ENCODE measurements at places on chromosomes 16 and 17.

DNA sequence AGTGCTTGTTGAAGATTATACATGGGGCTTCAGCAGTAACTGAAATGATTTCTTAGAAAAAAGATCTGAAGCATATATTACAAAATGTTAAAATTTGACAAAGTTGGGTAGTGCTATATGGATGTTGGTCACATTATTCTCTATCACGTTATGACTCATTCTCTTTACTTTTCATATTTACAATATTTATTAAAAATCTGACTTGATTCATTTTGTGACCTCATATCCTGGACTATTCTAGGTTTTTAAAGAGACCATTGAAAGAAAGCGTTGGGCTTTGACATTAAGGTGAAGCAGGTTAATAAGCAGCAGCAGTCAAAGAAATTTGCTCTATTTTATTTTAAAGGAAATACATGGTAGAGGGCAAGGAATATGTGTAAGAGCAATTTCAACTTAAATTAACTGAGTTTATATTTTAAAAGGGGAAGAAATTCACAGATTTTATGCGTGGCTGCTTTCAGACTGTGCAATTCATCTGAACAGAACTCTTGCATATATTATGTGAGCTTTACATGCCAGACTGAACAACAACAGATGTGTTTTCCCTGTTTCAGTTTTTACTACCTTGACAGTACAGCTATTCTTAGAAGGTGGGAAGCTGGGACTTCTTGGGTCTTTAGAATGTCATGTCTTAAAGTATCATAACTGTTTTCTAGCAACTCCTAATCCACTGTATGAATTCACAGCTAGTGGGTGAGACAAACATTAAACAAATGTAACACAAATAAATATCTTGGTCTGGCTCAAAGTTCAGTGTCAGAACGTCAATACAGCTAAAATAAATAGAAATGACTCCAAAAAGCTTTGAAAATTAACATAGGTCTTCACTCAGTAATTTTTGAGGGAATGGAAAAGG lies 10.4 kb upstream of the FAM20A start:
- no peak for DNase-seq

GRCh38 chr16:80323808-80324195 lies 217.0 kb upstream of the DYNLRB2 start:
- no peak for DNase-seq

DNA sequence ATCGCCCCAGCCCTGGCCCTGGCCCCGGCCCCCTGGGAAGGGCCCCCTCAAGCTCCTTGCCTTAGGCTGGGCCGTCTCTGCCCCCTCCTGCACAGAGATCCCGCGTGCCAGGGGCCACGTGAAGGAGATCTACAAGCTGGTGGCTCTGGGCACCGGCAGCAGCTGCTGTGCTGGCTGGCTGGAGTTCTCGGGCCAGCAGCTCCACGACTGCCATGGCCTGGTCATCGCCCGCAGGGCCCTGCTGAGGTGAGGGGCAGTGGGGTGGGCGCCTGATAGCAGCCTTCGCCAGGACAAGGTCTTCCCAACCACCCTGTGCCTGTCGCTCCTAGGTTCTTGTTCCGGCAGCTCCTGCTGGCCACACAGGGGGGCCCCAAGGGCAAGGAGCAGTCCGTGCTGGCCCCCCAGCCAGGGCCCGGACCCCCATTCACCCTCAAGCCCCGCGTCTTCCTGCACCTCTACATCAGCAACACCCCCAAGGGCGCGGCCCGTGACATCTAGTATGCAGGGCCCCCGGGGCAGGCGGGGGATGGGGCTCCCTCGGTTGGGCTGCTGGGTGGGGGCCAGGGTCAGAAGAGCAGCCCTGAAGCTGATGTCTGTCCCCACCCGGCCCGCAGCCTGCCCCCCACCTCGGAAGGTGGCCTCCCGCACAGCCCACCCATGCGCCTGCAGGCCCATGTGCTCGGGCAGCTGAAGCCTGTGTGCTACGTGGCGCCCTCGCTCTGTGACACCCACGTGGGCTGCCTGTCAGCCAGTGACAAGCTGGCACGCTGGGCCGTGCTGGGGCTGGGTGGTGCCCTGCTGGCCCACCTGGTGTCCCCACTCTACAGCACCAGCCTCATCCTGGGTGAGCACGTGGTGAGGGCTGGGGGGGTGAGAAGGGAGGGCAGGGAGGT lies 4.5 kb downstream of the ADAD2 start:
- DNase-seq, result no peak

DNA sequence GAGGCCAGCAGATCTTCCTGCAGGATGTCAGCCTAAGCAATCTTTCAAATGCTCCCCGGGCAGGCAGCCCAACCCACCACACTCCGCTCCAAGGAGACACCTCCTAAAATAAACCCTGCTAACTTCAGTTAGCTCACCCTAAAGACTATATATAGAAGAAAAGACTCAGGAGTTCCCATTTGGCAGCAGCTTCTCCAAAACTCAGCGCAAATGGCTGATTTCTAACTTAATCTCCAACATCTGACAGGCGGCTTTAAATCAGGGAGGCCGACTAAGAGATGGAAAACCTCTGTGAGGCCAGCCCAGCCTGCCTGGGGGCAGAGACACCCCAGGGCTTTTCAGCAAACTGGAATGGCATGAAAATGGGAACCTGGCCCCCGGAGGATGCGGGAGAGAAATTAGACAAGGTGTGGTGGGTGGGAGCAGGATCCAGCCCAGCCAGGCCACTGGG lies 91.6 kb downstream of the XYLT1 start:
- DNase-seq, result peak; percentile 62

DNA sequence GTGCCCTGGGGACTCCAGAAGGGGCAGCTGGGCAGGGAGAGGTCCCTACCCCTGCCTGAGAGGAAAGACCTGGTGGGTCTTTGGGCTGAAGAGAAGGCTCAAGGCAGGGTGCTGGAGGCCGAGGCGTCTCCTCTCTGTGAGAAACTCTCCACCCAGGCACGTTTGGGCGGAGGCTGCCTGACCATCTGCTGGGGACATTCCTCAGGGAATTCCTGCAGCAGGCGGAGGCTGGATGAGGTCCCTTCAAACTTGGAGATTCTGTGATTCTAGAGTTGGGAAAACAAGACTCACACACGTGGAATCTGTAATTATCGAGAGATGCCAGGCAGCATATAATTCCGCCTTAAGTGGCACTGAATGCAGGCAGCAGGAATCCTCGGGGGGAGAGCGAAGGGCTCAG lies 21.1 kb upstream of the PHF12 start:
- no peak for DNase-seq

DNA sequence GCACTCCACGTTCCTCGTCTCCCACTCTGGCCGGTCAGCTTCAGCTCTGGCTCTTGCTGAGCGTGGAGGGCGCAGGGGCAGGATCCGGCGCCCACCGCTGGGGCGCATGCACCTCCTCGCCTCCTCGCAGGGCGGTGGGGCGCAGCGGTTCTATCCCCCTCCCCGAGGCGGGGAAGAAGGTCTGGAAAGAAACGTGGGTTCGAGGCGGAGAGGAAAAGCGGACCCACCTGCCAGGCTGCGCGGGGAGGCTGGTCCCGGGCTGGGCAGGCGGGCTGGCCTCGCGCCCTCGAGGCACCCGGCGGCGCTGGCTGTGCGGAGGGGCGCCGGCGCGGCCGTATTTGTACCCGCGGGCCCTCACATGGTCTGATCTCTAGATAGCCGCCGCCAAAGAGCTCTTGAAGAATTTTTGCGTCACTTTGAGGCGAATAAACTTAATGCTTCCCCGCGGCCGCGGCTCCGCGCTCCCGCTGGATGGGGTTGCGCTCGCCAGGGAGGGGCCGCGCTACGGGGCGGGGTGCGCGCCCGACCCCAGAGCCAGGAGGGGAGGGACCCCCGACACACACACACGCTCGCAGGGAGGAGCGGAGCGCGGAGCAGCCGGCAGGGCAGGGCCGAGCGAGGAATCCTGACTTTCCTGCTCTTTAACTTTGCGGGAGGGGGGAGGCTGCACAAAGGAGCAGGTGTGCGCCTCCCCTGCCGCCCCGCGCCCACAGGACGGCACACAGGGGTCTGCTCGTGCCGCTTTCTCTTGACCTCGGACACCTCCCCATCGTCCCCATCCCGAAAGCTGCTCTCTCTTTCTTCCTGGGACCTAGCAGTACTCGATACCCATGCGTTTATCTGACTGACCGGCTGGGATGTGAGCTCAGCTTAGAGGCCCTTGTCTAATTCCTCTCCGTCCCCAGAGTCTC lies at the start of gene SLC6A4:
SLC6A4 (minus strand) TSS at position 312 of the 911 bp plus-strand sequence. CDS start 13,739 bp downstream, outside the sequence.
- no peak for DNase-seq

GRCh38 chr17:9071016-9071415 lies 49.7 kb downstream of the NTN1 start:
- no peak for DNase-seq

- DNase-seq, result peak; percentile 74
Measured at GRCh38 chr17:29617125-29617480, 5.6 kb downstream of the CORO6 start.

DNA sequence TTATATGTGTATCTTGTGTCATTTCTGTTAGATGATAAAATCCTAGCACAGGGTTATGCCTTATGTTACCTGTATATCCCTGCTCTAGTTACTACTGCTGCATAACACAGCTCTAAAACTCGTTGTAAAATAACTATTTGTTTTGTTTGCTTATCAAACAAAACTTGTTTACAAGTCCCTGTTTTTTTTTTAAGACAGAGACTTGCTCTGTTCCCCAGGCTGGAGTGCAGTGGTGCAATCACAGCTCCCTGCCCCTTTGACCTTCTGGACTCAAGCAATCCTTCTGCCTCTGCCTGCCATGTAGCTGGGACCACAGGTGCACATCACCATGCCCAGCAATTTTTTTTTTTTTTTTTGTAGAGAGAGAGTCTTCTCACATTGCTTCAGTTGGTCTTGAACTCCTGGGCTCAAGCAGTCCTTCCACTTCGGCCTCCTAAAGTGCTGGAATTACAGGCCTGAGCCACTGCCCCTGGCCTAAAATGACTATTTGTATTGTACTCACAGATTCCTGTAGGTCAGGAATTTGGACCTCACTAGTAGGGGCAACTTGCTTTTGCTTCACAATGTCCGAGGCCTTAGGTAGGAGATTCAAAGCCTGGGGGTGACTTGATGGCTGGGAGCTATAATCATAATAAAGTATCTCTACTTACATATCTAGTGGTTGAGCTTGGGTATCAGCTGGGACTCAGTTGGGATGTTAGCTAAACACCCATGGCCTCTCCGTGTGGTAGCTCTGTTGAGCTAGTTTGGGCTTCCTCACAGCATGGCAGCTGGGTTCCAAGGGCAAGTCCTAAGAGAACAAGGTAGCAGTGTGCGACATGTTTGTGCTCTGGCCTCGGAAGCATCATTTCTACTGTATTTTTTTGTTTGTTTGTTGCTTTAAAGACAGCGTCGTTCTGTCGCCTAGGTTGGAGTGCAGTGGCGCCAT lies 12.6 kb downstream of the DUSP14 start:
- DNase-seq, result peak; percentile 45

DNA sequence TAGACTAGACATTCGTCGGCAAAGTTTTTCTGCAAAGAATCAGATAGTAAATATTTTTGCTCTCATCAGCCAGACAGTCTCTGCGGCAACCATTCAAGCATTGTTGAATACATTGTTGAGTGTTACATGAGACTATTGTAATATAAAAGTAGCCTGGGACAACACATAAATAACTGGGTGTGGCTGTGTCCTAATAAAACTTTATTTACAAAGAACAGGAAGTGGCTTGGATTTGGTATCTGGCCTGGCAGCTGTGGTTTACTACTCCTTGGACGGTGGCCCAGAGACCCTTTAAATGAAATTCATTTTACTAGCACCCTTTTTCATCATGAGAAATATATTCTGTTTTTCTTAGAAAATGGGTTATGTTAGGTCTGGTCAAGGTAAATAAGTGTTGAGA lies 297.2 kb downstream of the WWOX start:
- no peak for DNase-seq

DNA sequence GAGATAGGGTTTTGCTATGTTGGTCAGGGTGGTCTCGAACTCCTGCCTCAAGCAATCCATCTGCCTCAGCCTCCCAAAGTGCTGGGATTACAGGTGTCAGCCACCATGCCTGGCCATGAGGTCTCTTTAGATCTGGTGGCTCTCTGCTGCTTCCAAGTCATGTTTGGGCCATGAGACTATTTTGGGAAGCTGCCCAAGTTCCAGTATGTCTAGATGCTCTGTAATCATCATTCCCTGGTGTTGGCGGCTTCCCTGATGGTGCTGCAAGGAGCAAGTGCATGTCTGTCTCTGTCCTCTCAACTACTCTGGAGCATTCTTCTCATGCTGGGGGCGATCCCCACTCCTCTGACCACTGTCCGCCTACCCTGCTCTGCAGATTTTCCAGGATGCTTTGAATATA lies 6.4 kb upstream of the ODF4 start:
- DNase-seq, result no peak

GRCh38 chr16:325375-326145 lies 27.0 kb downstream of the AXIN1 start:
- DNase-seq, result no peak

GRCh38 chr17:78437508-78438169 lies 59.2 kb downstream of the PGS1 start:
- no peak for DNase-seq

GRCh38 chr17:56778898-56779297 lies 54.8 kb downstream of the C17orf67 start:
- no peak for DNase-seq

GRCh38 chr17:36923814-36924221 lies 13.5 kb upstream of the LHX1 start:
- no peak for DNase-seq

GRCh38 chr17:9336817-9337216 lies 238.8 kb downstream of the STX8 start:
- DNase-seq, result no peak

- DNase-seq, result no peak
Measured at GRCh38 chr17:47714773-47715396, 18.2 kb upstream of the TBX21 start.

- DNase-seq, result no peak
Measured at GRCh38 chr16:67458121-67458641, 22.8 kb downstream of the ATP6V0D1 start.

- no peak for DNase-seq
Measured at GRCh38 chr17:73652886-73653480, 8.7 kb upstream of the SDK2 start.

DNA sequence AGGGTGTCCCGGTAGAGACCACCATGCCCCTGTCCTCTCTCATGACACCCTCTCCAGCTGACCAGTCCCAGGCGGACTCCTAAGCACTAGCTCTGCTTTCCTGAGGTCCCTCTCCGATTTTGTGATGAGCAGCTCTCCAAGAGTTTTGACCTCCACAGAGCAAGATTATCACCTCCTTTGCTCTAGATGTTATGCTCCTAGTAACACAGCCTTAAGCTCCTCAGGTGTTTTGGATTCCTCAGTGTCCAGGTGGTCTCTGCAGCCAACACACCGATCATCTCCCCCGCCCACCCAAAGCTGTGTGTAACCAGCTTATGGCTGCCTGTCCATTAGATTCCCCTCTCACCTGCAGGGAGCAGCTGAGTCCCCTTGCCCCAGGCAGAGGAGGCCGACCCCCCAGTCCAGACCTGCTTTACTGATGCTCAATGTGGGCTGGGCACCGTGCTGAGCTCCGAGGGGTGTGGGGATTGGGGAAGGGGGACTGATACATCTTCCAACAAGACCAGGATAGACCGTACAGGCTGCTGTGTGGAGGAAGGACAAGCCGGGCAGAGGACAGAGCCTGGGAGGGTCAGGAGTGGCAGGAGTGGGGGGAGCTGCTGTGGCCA lies 2.3 kb downstream of the TRPV3 start:
- no peak for DNase-seq

- DNase-seq, result no peak
Measured at GRCh38 chr16:65524231-65524630, 402.4 kb upstream of the CDH11 start.

GRCh38 chr16:7545251-7545650 lies 212.6 kb downstream of the RBFOX1 start:
- no peak for DNase-seq

All from adrenal gland (tissue), 19 donors.